ENCODE measurements at places on chromosomes 1 and 21.

DNA sequence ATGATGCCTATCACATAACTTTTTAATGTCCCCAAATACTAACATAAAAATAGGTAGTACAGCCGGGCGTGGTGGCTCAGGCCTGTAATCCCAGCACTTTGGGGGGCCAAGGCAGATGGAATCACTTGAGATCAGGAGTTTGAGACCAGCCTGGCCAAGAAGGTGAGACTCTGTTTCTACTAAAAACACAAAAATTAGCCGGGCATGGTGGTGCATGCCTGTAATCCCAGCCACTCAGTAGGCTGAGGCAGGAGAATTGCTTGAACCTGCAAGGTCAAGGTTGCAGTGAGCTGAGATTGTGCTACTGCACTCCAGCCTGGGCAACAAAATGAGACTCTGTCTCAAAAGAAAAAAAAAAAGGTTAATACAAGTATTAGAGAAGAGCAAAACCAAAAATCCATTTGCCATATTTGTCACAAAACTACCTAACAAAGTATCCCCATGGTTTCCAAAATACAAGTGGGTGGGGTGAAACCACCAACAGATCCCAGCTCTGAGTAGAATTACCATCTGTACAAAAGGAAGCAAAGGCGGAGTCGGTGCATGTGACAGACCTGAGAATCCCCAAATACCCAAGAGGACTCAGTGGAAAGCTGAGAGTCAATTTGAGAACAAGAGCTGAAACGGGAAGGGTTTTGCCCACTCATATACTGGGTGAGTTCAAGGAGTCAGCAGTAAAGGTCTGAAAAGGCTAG, 113.2 kb downstream of the TOMM20 start:
- peak; percentile 76 for DNase-seq

DNA sequence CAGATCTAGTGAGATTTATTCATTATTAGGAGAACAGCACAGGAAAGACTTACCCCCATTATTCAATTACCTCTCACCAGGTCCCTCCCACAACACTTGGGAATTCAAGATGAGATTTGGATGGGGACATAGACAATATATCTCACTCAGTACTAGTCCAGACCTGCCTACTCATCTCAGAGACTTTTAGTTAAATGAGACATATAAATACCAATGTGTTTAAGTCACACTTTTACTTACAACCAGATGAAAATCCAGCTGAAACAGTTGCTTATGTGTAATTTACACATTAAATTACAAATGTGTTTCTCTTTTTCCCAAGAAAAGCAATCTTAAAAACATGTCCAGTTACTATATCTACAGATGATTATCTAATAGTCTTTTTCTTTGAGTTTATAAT, 1145.6 kb downstream of the KCNT2 start:
- no peak for DNase-seq

DNA sequence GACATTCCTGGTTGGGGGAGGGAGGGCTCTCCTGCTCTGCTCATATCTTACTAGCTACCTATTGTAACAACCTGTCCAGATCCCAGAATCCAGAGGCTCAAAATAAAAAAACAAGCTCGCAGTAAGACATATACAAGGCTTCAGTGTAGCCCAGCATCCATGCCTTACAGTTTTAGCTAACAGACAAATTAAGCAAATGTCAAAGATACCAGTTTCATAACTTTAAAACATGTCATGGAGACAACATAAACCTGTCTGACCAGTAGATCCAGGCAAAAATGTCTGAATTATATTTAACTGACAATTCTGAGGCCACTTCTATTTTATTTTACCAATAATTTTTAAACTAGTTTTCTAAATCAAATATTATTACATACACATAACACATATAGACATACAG, 167.7 kb upstream of the TNR start:
- no peak for DNase-seq

DNA sequence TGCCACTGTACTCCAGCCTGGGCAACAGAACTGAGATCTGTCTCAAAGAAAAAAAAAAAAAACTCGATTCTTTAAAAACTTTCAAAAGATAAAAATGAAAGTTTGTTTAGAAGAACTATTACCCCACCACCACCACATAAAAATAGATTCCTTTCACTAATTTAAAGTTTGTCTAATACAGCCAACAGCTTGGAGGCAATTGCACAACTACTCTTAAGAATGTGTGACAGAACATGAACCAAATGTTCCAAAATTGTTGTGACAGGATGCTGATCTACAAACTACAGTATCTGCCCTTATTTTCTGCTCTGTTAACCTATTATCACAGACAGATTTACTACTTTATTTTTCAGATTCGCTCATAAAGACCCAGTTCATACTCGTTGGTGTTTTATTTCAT, 5.5 kb upstream of the TGFBR3 start:
- DNase-seq, result no peak

- DNase-seq, result no peak
These were observed 56.5 kb downstream of the WARS2 start for GRCh38 chr1:119083980-119084379.

- DNase-seq, result no peak
These were observed 4.2 kb upstream of the ZNF496 start for GRCh38 chr1:247335882-247336281.

DNA sequence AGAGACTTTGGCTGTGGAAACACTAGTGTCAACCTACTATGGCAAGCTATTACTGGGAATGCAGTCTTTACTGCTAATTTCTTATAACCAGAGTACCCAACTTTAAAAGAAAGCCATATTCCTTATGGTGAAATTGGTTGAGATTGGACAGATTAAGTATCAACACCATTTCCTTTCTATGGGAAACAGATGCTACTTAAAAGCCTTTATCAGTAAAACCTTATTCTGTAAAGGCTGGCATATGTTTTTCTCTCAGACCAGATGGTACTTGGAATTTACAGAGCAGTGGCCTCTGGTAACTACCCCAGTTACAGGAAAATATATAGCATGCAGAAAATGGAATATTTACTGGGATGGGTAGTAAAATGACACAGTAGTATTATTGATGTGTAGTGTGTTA, 18.8 kb downstream of the IFI44 start:
- DNase-seq, result no peak
